ENCODE measurements at places on chromosomes 6 and 20.

GRCh38 chr20:23033918-23034317 is 1.2 kb upstream of the SSTR4 start:
- no peak for DNase-seq

DNA sequence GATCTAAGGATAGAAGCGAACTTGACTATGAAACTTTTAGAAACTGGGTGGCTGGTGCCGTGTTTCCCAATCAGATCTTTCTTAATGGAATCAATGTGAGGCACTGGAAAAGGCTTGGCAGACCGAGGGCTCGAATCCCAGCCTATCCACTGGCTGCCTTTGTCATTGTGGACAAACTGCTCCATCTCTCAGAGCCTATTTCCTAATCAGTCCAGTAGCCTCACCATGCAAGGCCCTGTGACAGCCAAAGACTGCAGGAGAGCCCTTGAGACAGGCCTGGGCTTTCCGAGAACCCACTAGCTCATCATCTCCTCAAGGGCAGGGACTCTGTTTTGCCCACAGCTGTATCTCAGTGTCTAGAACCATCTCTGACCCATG is 43.4 kb downstream of the SPDEF start:
- DNase-seq: no peak

DNA sequence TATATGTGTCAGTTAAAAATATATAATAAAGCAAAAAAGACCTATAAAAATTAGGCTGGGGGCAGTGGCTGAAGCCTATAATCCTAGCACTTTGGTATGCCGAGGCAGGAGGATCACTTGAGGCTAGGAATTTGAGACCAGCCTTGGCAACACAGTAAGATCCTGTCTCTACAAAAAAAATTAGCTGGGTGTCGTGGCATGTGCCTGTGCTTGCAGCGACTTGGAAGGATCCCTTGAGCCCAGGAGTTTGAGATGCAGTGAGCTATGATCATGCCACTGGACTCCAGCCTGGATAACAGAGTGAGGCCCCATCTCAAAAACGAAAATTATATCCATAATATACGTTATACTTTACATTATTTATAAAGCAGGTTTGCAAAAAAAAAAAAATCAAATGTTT is 20.7 kb downstream of the TRDN start:
- DNase-seq: no peak

GRCh38 chr6:53065266-53066076 is at the start of gene FBXO9:
Gene FBXO9, plus strand, starts transcription at chr6:53065404. Its CDS starts 386 bp downstream, at chr6:53065790.
- peak; percentile 78 for DNase-seq

- no peak for DNase-seq
These were observed 10.9 kb upstream of the SGK1 start for GRCh38 chr6:134328792-134329191.

GRCh38 chr6:35311390-35312075 is 13.9 kb downstream of the DEF6 start:
- no peak for DNase-seq

- DNase-seq: no peak
These were observed 568.2 kb downstream of the BCKDHB start for GRCh38 chr6:80674669-80675068.

DNA sequence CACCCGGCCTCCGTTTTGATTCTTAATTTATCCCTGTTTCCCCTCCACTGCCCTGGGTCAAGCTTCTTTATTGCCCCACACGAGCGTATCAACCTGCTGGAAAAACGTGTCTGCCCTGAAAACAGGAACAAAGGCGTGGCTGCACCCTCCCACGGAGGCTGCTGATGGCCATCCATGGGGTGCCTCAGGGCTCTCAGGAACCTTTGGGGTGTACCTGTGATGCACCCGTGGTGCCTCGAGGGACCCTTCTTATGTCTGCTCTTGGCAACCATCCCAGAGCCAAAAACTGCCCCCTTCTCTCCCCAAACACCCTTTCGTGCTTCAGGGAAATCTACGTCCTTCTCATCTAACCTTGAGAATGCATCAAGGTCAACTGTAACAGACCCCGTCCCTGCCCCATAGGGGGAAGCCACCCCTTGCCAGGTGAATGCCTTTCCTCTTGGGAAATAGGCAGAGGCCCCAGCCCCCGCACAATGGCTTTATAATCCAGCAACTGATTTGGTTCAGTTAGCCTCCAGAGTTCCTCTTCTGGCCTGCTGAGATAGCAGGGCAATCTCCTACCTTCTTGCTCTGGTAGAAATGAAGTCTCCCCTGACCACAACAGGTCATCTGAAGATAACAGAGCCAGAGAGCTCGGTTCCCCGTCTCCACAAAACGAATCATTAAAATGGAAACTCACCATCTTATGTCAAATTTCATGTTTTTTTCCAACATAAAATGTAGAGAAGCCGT is 29.4 kb downstream of the PSMG4 start:
- DNase-seq: no peak
